Aortic smooth muscle cell (primary cell): ENCODE measurements at places on chromosomes 7 and 10. TPM values are rescaled to one million over a fixed set of nuclear protein-coding genes. Genes with fewer than 3 reads are reported as not detected.

ECHDC3 gene
- 4.5 and 6.6 TPM in 2 replicates for total RNA-seq

CRHR2 gene
- not detected in 2 replicates for total RNA-seq

OGDHL gene
- 0.26 and 0.68 TPM in 2 replicates for total RNA-seq

TBXAS1 gene
- total RNA-seq, result 0.92 and 1.4 TPM in 2 replicates

GRID1 gene
- 0.06 TPM in 1 of 2 replicates, not detected in the other for total RNA-seq

IL6 gene
- 4.2 and 6.7 TPM in 2 replicates for total RNA-seq
